Ovary (tissue), 10 donors: ENCODE measurements at places on chromosomes 5 and 9.
A peak's percentile ranks its signal among the peaks of the same experiment; 100 is the strongest.

- DNase-seq: peak; percentile 45
Observed at GRCh38 chr5:66742083-66742895, 146.1 kb downstream of the MAST4 start.

DNA sequence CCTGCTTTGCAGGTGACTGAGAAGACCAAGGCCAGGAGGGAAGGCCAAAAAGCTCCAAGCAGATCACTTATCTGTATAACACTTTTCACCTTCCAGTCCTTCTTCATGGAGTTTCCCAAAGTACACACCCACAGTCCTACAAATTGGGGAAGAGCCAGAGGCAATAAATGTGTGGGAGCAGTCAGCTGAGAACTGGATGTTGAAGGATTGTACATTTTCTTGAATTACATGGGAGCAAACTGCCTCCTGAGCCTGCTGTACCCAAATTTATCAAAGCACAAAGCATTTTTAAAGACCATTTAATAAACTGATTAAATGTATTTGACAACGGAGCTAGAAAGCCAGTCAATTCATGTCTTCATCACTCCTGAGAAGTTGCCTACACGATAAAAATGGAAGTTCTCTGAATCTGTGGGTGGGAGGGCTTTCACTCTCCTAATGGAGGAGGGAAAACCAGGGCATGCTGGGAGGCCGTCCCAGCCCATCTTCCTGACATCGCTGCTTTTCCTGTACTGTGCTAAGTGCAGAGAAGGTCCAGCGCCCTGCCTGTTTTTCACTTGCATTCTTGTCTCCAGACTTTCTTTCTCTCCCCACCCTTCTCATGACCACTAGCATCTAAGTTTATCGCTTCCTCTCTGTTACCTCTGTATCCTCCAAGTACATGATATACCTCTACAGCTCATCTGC, 79.0 kb downstream of the KCNIP1 start:
- DNase-seq: no peak

GRCh38 chr9:131529597-131530545, 1.2 kb downstream of the UCK1 start:
- no peak for DNase-seq

- DNase-seq: no peak
Observed at GRCh38 chr9:95678759-95679158, 162.0 kb upstream of the PTCH1 start.

GRCh38 chr5:78787783-78788182, 139.2 kb upstream of the LHFPL2 start:
- DNase-seq: no peak

GRCh38 chr9:33750307-33750838, 45.0 kb upstream of the PRSS3 start:
- DNase-seq: no peak

DNA sequence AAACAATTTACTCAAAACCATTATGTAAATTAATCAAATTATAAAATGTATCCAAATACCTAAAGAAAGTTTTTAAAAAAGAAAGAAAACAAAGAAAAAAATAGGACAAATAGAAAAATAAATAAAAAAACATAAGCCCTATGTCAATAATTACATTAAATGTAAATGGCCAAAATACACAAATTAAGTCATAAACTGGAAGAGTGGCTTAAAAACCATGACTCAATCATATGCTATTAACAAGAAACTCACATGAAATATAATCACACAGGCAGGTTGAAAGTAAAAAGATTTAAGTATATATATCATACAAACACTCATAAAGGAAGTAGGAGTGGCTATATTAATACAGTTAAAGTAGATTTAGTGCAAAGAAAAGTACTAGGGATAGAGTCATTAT, 95.3 kb downstream of the PRELID2 start:
- DNase-seq: no peak

DNA sequence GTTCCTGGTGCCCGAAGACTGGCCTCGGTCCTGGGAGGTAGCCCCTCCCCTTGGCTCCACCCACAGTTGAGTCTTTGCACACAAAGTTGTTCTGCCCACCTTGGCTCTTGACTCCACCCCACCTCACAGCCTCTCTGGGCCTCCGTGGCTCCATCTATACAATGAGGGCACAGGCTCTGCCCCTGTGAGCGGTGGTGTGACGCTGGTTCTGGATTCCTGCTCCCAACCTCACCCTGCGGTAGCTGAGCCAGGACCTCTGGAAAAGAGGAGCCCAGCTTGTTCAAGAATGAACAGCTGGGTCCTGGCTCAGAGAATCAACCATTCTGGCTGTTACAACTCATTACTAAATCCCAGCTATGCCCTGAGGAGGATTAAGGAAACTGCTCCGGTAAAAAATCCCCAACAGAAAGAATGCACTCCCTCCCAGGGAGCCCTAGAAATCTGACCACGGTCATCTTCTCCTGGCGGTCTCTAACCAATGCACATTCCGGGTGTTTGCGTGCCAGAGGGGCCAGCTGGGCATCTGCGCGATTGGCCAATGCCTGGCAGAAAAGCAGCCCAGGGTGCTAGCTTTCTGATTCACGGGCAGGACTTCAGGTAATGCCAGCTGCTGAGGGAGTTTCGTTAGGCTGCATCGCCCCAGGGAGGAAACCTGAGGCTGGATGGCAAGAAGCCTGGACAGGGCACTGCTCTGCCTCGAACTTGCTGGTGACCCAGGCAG, 9.9 kb upstream of the GRHPR start:
- no peak for DNase-seq

GRCh38 chr5:149024943-149025342, 37.9 kb downstream of the SH3TC2 start:
- DNase-seq: no peak
